ENCODE measurements at places on chromosomes 7 and 10.

DNA sequence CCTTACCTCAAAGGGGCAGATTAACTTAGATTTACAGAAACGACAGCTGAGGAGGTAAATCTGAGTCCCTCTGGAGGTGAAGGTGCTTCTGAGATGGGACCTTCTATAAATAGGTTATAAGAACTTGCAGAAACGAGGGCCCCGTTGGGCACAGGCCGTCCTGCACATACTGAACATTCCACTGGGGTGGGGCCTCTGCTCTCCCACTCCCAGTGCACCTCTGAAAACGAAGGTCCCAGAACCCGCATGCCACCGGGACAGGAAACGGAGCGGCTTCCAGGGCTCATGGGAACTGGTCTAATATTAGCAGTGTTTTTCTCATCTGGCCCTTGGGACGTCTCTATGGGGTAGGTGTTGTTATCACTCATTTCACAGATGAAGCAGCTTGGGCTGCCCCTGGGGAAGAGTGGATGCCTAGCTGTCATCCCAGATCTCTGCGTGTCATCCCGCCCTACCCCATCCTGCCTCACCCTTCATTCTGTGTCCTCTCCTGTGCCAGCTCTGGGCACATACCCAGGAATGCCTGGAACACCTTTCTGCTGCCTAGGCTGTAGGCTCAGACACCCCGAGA is 19.6 kb downstream of the C10orf62 start:
- no peak for DNase-seq

- no peak for DNase-seq
Observed at GRCh38 chr10:114095559-114096337, 52.1 kb downstream of the ADRB1 start.

DNA sequence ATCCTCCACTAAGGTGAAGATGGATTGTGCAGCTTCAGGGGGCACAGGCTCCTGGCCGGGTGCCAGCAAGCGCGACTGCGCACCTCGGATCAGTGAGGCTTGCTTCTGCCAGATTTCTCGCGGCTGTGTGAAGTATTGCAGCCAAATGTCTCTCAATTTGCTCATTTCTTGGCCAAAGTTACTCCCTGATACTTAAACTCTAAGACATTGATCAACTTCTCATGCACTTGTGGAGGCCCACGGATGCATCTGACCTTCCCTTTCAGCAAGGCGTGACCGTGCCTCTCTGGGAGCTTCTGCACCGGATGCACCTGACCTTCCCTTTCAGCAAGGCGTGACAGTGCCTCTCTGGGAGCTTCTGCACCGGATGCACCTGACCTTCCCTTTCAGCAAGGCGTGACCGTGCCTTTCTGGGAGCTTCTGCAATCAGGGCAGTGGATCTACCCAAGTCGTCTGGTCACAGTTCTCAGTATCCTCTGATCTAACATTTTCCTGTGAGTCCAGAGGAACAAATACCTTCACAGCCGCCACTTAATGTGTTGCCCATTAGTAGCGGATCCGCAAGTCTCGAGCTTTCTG is 248.3 kb downstream of the ADARB2 start:
- DNase-seq: no peak

GRCh38 chr7:104862719-104863118 is 151.3 kb upstream of the KMT2E start:
- DNase-seq: no peak
